ENCODE measurements at places on chromosomes 5 and 9.

DNA sequence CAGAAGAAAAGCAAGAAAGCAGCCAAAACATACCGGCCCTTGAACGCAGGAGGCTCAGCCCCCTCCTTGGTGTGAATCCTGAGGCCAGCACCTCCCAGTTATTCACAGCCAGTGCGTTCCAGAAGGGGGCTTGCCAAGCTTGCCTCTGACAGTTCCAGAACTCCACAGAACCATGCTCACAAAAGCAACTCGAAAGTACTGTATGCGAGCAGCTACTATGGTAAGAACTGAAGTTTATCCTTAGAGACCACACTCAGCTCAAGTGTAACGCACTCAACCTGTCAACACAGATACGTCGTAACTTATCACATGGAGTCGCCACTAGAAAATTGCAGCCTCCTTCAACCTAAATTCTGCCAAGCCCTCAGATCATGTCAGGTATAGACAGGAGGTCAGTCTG lies 1.4 kb downstream of the UBAC1 start:
- DNase-seq: no peak

- no peak for DNase-seq
These were observed 16.0 kb downstream of the GPSM1 start for GRCh38 chr9:136343121-136343883.

- DNase-seq: no peak
These were observed 74.9 kb downstream of the COL15A1 start for GRCh38 chr9:99018653-99019052.

- DNase-seq: no peak
These were observed at the start of gene ADAMTSL1 for GRCh38 chr9:18473652-18474279. Gene ADAMTSL1 (plus strand): TSS chr9:18474153. CDS start chr9:18474233, 80 bp downstream.

DNA sequence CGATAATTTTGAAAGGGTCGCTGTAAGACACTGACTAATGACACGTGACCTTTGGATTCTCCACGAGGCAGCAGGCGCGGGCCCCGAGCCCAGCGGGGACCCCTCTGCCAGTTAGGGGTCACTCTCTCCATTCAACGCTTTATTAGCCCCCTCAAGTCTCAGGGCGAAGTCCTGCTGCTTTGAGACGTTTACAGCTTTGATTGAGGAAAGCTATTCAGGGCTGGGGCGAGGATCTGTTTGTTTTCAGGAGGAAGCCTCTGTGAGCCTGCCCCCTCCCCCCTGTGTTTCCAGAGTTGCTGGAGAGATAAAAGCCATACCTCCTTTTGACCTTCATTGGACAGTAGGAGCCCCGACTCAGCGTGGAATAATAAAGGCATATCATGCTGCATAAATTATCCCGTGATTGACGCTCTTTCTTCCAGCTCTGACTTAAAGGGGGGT lies 31.4 kb upstream of the MSX2 start:
- no peak for DNase-seq

- no peak for DNase-seq
These were observed 255.3 kb downstream of the SYK start for GRCh38 chr9:91056917-91057316.

- no peak for DNase-seq
These were observed 15.8 kb downstream of the SLC25A48 start for GRCh38 chr5:135850231-135850630.

DNA sequence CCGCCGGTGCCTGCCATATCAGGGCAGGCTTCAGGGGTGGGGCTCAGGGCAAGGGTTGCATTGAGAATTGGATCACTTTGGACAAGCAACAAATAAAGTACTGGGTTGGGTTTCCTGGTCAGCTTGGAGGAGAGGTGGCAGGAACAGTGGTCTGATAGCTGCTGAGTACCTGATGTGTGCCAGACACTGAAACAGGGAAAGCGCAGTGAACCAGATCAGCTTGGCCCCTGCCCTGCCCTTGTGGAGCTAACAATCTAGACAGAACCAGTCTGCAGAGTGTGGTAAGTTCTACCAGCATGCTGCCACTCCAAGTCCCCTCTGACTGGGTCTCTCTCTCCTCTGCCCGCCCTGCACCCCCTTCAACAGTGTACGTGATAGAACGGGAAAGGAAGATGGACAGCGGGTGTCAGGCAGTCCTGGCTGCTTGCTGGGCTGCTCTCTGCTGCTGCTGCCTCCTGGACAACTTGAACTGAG lies 53.4 kb downstream of the CYSTM1 start:
- DNase-seq: no peak

GRCh38 chr9:86281593-86282076 lies 703 bp downstream of the ISCA1 start:
- DNase-seq: peak; percentile 5

DNA sequence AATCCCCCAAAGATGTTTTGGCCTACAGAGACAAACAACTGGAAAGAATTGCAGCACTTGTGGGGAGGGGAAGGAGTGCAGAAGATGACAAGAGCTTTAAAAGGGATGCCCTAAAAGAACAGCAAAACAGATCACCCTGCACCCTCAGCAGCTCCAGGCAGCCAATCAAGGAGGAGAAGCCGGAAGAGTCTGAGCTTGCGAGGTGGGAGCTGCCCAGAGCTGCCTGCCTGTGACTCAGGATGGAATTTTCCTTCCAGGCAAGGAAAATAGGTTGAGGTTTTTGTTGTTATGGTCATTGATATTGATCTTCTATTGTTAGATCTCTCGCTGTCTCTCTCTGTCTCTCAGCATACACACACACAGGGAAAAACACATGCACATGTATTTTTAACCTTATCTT lies 70.3 kb upstream of the MAP1B start:
- no peak for DNase-seq

DNA sequence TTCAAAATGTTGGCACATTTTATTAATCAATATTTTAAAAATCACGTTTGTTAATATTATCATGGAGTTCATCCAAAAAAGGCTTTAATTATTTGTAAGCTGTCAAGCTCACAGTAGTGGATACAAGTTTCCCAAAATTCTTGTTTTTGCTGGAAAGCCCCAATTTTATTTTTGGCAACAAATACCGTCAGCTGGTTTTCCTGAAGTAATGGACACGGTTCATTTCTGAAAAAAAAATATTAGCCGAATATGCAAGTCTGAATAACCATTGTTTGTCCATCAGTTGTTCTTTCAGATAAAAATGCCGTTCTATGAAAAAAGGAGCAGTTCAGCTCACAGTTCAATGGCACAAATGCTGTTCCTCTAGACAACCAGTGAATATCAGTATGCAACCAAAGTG lies 101.5 kb upstream of the RAI14 start:
- no peak for DNase-seq

DNA sequence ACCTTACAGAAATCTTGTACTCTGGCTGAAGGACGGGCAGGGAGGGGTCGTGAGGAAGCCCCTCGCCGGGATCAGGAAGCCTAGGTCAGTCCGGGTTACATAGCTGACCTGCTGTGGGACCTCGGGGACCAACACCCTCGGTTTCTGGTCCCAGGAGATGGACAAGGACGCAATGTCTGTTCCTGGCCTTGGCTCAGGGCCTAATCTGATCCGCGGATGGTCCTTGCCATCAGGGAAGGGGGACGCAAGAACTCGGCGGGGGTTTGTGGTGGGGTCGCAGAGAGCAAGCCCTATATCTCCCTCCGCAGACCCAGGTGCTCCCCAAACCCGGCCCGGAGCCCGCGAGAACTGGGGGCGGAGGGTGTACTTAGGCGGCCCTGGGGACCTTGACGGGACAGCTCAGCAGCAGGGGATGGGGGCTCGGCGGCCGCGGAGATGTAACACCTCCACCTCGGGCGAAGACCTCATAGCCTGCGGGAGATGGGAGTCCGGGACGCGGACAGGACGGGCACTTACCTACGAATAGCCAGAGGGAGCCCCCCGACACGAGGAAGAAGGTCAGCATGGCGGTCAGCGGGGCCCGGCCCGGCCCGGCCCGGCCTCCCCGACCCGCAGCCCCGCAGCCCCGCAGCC lies 353 bp downstream of the ACSL6 start:
- DNase-seq: no peak

GRCh38 chr5:91132550-91132949 lies 250.6 kb downstream of the ARRDC3 start:
- DNase-seq: no peak

DNA sequence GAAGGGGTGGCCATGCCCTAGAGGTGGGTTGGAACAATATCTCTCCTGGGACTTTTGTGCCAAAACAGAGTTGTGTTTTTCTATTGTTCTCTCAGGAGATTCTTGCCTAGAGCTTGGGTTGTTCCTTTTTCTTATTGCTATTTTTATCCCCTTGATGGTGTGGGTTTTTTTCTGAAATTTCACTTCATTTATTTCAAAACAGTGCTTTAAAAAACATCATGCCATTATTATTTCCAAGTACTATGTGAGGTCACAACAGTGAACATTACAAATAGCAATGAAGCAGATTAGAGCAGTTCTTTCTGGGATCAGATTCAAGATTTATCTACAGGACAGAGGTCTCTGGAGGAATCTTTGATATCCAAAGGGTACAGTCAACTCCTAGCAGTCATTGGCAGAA lies 76.6 kb downstream of the ACTBL2 start:
- DNase-seq: no peak

GRCh38 chr5:100577506-100577905 lies 42.3 kb downstream of the FAM174A start:
- DNase-seq: no peak

DNA sequence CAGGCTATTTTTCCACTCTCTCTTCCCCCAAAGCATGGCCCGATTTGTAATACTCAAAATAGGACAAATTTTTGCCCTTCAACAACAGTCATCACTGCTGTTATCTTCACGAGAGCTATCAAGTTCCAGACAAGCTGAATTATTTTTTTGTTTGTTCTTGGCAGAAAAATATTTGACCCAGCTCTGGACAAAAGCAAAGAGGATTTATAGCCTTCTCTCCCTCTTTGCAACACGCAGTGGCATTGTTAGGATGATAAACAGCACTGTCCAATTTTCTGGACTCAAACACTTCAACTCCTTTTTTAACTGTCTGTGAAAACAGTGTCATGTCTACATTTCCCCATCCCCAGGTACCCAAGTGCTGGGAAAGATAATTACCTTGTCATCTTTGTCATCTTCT lies 160.3 kb downstream of the SLF1 start:
- DNase-seq: no peak

DNA sequence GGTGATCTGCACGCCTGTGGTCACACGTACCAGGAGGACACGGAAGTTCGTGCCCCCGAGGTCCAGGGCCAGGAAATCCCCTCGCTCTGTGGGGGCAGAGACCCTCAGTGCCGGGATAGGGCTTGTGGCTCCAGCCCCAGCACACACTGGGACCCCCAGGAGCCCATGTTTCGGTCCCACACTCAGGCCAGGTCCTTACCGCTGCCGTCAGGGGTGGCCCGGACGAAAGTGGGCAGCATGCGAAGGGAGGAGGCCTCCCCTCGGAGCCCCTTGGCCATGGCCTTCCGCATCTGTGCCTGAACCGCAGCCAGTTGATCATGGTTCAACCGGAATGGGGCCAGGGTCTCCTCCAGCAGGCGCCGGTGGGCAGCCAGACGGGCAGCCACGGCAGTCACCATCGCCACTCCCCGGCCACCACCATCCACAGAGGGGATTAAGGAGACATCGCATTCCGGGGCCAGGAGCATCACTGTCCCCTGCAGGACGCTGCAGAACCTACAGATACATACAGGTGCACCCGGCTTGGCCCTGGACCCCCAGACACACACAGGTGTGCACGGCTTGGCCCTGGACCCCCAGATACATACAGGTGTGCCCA lies 11.8 kb downstream of the HK3 start:
- no peak for DNase-seq

- no peak for DNase-seq
These were observed 138.8 kb downstream of the LIFR start for GRCh38 chr5:38417658-38418017.

DNA sequence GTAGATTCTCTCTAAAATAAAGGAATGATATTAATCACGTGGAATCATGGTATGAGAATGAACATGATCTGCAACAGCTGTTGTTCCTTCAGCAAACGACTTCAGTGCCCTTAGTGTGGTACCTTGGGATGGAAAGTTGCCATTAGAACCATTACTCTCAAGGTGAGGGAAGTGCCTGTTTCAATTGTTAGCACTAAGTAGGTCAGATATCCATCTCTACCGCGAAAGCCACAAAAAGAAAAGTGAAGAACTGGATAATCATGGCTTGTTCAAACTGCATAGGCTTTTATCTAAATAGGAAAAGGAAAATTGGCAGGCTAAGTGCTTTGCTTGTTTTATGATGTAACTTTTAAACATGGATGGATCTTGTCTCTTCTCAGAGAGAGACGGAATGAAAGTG lies 380.7 kb downstream of the MRPS30 start:
- DNase-seq: no peak

- no peak for DNase-seq
These were observed 431.2 kb downstream of the AGTPBP1 start for GRCh38 chr9:85310573-85310972.

- DNase-seq: no peak
These were observed 88.8 kb downstream of the SECISBP2 start for GRCh38 chr9:89407070-89407469.
